T-helper 17 cell (primary cell): ENCODE measurements at places on chromosomes 7 and 10. TPM values are rescaled to one million over a fixed set of nuclear protein-coding genes. Genes with fewer than 3 reads are reported as not detected.

- H3K4me1 ChIP-seq: peaks cover 24% of the 10 kb centered on the region
- peak overlapping the region; percentile 9 for H3K27ac ChIP-seq
These were observed 108.7 kb upstream of the PPIF start for GRCh38 chr10:79238606-79239005.

DNA sequence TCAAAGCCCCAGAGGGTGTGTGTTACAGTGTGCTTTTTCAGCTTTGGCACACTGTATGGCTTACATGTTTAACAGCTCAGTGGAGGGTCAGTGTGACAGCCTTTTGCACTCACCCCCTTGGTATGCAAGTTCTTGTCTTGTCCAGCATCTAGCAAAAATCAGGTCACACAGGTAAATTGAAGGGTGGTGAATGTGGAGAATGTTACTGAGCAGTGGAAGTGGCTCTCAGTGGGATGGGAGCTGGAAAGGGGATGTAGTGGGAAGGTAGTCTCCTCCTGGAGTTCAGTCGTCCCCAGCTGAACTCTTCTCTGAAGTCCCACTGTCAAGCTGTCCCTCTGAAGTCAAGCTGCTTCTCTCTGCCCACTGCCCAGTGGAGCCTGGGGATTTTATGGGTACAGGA lies 21.0 kb upstream of the C10orf90 start:
- no peaks in the 10 kb centered on the region for H3K27me3 ChIP-seq
- H3K27ac ChIP-seq: no peak overlapping the region
- no peak overlapping the region for H3K4me3 ChIP-seq
- no peaks in the 10 kb centered on the region for H3K4me1 ChIP-seq
- DNase-seq: no peak

Gene ADARB2
- not detected for total RNA-seq

- H3K4me3 ChIP-seq: no peak overlapping the region
- no peak overlapping the region for H3K27ac ChIP-seq
- peaks cover 60% of the 10 kb centered on the region for H3K27me3 ChIP-seq
These were observed 13.0 kb upstream of the BAMBI start for GRCh38 chr10:28664369-28664740.

DNA sequence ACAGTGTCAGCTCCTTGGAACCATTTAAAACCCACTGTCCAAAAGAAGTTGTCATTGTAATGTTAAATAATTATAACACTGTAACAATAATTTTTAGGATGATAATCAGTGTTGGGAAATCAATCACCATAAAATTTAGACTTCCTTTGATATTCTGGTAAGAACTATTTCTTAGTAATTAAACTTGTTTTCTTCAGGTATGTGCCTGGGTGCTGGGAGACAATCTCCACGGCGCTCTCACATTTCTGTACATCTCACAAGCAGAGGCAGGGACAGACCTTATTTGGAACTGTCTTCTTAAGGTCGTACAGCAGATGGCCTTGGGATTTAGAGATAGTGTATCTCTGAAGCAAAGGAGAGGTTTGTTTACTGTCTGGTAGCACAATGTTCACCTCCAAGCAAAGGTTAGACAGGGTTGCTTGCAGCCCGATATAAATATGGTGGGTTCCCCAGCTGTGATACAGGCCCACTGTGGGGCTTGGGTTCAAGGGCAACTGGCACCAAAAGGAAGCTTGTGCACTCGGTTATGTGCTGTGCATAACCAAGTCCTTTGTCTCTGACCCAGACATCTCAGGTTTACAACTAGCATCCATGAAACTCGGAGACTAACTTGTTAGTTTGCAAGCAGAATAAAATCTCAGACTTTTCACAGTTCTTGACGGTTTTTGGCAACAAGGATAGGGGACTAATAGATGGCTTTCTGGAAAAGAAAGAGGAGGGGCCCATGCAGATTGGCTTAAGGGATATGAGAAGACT lies 125.5 kb downstream of the RNF32 start:
- peaks cover 5% of the 10 kb centered on the region for H3K36me3 ChIP-seq
- H3K4me3 ChIP-seq: no peak overlapping the region
- peak overlapping the region; percentile 51 for H3K27ac ChIP-seq
- H3K4me1 ChIP-seq: peaks cover 7% of the 10 kb centered on the region
- H3K27me3 ChIP-seq: no peaks in the 10 kb centered on the region

Gene KRIT1
- total RNA-seq: 41.1 TPM

DNA sequence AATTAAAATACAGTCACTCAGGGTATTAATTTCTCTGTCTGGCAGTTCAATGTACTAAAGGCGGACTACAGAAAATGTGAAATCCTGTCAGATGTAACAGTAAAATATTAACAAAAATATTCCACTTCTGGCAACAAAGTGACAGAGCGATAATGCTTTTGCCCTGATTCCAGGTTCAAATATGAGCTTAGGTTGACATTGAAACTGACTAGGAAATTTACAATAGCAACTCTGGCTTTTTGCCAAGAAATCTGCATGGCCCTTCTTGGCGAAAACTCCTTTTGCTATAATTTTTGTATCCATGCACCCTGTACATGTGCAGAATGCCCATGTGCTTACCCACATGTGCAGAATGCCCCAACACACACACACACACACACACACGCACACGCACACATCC lies 552.2 kb downstream of the MDFIC start:
- H3K4me3 ChIP-seq: no peak overlapping the region
- H3K27me3 ChIP-seq: peaks cover 23% of the 10 kb centered on the region
- no peak overlapping the region for H3K27ac ChIP-seq
- peaks cover 2% of the 10 kb centered on the region for H3K36me3 ChIP-seq
- H3K4me1 ChIP-seq: peaks cover 27% of the 10 kb centered on the region

- no peak overlapping the region for H3K27ac ChIP-seq
- H3K36me3 ChIP-seq: no peaks in the 10 kb centered on the region
- DNase-seq: no peak
- H3K27me3 ChIP-seq: no peaks in the 10 kb centered on the region
These were observed 140.5 kb downstream of the PRKAG2 start for GRCh38 chr7:151736403-151736909.

DNA sequence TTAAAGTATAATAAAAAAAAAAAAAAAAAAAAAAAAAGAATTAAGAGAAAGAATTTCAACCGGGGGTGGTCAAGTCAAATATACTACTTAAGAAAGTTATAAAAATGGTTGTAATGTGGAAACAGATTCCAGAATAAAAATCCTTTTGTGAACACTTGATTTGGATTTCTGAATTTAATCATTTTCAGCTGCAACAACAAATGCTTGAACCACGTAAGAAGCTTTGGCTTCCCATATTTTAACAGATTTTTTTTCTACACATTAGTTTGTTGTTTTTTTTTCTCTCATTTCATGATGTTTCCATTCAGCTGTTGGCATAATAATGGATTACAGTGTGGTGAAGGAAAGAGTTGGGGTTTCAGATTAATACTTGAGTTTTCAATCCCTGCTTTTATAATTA lies 137.3 kb upstream of the AGR3 start:
- no peak overlapping the region for H3K27ac ChIP-seq
- no peak overlapping the region for H3K4me3 ChIP-seq
- no peak for DNase-seq

GRCh38 chr10:77967611-77968022 lies 41.1 kb upstream of the DLG5 start:
- H3K4me1 ChIP-seq: peaks cover 2% of the 10 kb centered on the region
- no peaks in the 10 kb centered on the region for H3K27me3 ChIP-seq
- DNase-seq: no peak
- H3K27ac ChIP-seq: no peak overlapping the region
- H3K36me3 ChIP-seq: peaks cover 2% of the 10 kb centered on the region

GRCh38 chr10:68023292-68023691 lies 51.8 kb downstream of the HERC4 start:
- no peaks in the 10 kb centered on the region for H3K4me1 ChIP-seq
- H3K4me3 ChIP-seq: no peak overlapping the region
- DNase-seq: no peak

- no peak overlapping the region for H3K27ac ChIP-seq
- no peak overlapping the region for H3K4me3 ChIP-seq
- no peaks in the 10 kb centered on the region for H3K4me1 ChIP-seq
- no peak for DNase-seq
- H3K36me3 ChIP-seq: no peaks in the 10 kb centered on the region
- H3K27me3 ChIP-seq: no peaks in the 10 kb centered on the region
These were observed 387.2 kb downstream of the BBS9 start for GRCh38 chr7:33516568-33516967.

DNA sequence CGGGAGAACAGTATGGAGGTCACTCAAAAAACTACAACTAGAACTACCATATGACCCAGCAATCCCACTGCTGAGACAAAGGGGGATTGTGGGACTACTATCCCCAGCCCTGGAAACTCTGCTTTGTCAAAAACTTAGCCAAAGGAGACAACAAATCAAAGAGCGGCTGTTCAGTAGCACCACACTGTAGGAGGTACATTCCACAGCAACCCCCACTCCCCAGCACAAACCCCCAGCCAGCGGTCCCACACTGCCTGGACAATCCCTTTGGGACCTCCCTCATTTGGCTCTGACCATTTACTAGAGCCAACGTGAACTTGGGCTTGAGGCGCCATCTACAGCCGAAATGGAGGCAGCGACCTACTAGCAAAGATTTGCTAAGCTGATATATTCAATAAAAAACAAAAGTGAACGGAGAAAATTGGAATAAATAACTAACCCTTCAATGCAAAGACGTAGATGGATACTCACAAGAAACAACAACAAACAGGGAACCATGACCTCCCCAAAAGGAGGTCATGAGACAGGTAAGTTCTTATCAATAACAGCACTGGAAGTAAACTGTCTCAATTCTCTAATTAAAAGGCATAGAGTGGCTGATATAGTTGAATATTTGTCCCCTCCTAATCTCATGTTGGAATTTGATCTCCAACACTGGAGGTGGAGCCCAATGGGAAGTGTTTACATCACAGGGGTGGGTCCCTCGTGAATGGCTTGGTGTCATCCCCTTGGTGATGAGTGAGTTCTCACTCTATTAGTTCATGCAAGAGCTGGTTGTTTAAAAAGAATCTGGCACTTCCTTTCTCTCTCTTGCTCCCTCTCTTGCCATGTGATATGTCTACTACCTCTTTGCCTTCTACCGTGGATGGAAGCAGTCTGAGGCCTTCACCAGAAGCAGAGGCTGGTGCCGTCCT lies 119.0 kb upstream of the KCNMA1 start:
- no peak for DNase-seq
- no peak overlapping the region for H3K4me3 ChIP-seq
- H3K4me1 ChIP-seq: peaks cover 8% of the 10 kb centered on the region

DNA sequence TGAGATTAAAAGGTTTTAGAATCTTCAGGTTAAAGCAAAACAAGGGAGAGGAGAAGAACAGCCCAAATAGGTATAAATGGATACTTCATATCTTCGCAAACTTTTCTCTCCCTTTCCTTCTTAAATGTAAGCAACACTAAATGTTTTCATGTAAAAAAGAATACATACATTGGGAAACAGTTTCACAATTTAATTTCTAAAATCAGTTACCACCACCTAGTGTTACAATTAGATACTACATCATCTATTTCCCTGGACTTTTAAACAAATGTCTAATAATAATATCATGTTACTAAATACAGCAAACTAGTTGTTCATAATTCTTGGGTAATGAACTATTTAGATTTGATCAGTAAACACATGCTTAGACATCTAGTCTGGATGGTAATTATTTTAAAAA lies 35.8 kb downstream of the MINDY3 start:
- H3K27ac ChIP-seq: no peak overlapping the region
- no peak overlapping the region for H3K4me3 ChIP-seq
- H3K4me1 ChIP-seq: peaks cover 16% of the 10 kb centered on the region
- H3K27me3 ChIP-seq: no peaks in the 10 kb centered on the region
- H3K36me3 ChIP-seq: peaks cover 20% of the 10 kb centered on the region
